ENCODE measurements at places on chromosomes 5 and 9. TPM values are rescaled to one million over a fixed set of nuclear protein-coding genes. Genes with fewer than 3 reads are reported as not detected.
A peak's percentile ranks its signal among the peaks of the same experiment; 100 is the strongest.

DNA sequence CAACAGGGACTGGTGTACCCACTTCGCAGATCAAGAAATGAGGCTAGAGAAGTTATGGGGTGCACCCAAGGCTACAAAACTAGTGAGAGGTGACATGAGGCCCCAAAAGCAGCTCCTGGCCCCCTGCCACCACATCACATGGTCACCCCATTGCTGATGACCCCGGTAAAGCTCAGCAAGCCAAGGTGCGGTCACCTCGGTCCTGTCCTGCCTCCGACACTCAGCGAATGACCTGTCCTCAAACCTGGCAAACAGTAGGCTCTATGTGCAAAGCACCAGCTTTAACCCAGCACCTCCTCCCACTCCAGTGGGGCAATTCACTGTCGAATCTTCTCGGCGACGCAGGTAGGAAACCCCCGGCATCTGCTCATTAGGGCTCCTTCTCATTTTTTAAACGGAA lies 307.4 kb downstream of the RAB3C start:
- no peaks in the 10 kb centered on the region for H3K27me3 ChIP-seq
- H3K27ac ChIP-seq, result peak overlapping the region; percentile 9
- H3K4me3 ChIP-seq, result no peak overlapping the region
- H3K4me1 ChIP-seq, result no peaks in the 10 kb centered on the region
- H3K36me3 ChIP-seq, result no peaks in the 10 kb centered on the region

Gene PDLIM7
- 81.6 TPM for total RNA-seq

Gene ZFR
- total RNA-seq, result 67.1 TPM

GRCh38 chr5:172768573-172769341 lies 2.2 kb downstream of the DUSP1 start:
- H3K27ac ChIP-seq, result peak overlapping the region; percentile 100
- H3K4me1 ChIP-seq, result peaks cover 36% of the 10 kb centered on the region
- no peak for DNase-seq
- H3K4me3 ChIP-seq, result peak overlapping the region; percentile 77

Gene PCDHB4
- 2.3 TPM for total RNA-seq

Gene NR5A1
- not detected for total RNA-seq

Gene PRRC2B
- 68.9 TPM for total RNA-seq

- no peaks in the 10 kb centered on the region for H3K36me3 ChIP-seq
- no peak overlapping the region for H3K27ac ChIP-seq
- no peaks in the 10 kb centered on the region for H3K4me1 ChIP-seq
Observed at GRCh38 chr5:6525422-6525821, 76.8 kb downstream of the UBE2QL1 start.

GRCh38 chr9:109020581-109021511 lies 7.5 kb upstream of the CTNNAL1 start:
- no peak overlapping the region for H3K4me3 ChIP-seq
- H3K27ac ChIP-seq, result no peak overlapping the region
- H3K36me3 ChIP-seq, result no peaks in the 10 kb centered on the region
- no peaks in the 10 kb centered on the region for H3K4me1 ChIP-seq
- H3K27me3 ChIP-seq, result peaks cover 3% of the 10 kb centered on the region
- DNase-seq, result no peak

DNA sequence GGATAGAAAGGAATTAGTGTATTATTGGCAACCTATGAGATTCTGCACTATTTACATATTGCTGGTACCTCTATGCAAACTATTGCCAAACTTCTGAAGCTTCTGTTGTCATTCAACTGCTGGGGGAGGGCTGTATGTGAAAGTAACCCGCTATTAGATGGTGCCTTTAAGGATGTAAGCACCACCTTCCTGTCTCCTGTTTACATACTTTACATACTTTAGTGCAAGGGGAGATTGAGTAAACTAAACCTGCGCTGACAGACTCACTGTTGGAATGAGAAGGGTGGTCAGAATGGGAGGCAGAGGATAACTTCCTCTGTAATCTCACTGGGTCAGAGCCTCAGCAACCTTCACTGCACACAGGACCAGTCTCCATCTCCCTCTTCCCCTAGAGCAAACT lies 123.8 kb downstream of the NR3C1 start:
- no peaks in the 10 kb centered on the region for H3K36me3 ChIP-seq
- no peaks in the 10 kb centered on the region for H3K27me3 ChIP-seq
- H3K4me3 ChIP-seq, result no peak overlapping the region

GRCh38 chr5:85452322-85453025 lies 1067.8 kb upstream of the EDIL3 start:
- H3K27me3 ChIP-seq, result no peaks in the 10 kb centered on the region
- no peak for DNase-seq
- no peak overlapping the region for H3K4me3 ChIP-seq
- no peaks in the 10 kb centered on the region for H3K4me1 ChIP-seq
- H3K27ac ChIP-seq, result no peak overlapping the region

DNA sequence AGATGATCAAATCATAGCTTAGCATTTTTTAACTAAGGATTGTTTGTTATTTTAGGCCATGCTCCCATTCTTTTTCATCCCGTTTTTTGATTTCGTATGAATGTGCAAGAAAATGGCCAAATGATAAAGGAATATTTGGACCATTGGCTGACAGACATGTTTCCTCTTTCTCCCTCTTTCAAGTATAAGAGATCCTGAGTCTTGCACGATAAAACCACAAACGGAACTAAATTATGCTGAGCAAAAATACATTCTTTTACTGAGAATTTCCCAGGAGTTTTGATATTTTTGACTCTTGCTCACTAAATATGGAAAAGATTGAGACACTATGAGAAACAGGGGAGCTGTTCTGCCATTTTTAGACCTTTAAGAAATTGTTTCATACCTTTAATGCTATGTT lies 90.4 kb upstream of the KLF9 start:
- H3K4me1 ChIP-seq, result peaks cover 14% of the 10 kb centered on the region
- H3K27ac ChIP-seq, result no peak overlapping the region
- H3K4me3 ChIP-seq, result no peak overlapping the region

DNA sequence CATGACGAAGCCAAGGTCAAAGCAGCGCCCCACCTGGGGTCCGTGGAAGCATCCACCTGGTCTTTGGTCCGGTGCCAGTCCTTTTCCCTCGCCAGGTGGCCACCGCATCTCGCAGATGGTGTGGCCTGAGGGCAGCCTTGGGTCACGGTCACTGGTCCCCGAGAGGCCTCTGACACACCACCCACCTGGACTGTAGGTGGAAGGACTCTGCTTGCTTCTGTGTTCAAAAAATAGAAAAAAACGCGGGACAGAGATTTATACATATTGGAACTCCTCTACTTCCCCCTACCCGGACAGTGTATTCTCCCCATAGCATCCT lies 466 bp upstream of the TTC39B start:
- peak overlapping the region; percentile 73 for H3K4me3 ChIP-seq
- peak overlapping the region; percentile 96 for H3K27ac ChIP-seq
- peaks cover 15% of the 10 kb centered on the region for H3K4me1 ChIP-seq
- H3K36me3 ChIP-seq, result no peaks in the 10 kb centered on the region

DNA sequence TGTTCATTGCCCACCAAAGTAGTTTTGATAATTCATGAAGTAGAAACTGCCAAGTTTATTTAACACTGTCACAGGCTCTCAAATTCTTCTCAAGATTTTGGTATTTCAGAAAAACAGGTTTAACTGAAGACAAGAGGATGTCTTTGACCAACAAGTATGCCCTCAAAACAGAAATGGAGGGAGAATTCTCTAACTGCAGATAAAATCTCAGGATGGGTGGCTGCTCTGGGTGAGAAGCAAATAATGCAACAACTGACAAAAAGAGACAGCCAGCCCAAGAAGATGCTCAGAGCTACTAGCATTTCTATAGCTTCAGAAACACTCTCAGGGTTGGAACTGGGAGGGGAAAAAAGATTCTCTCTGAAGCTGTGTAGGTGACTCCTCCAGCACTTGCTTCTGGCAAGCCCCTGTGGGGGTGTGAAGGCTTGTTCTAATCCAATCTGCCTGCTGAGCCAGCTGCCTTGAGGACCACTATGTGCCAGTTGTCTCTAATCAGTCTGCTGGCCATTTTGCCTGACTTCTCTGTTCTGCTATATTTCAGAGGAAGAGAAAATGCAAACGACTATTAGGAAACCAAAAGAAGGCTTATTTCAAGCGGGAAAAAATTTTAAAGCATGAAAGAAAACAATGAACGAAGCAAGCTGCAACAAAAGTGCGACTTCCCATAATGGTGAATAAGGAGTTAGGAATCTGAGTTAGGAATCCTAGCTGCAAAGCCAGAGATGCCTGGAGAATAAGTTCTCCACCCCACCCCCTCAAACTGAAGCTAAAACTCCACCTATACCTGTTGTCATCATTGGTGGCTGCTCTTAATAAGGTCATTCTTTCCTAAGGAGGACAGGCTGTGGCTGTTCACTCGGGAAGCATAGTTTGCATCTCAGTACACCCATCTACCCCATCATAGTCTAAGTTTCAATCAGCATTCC lies 147.5 kb downstream of the GNAQ start:
- no peaks in the 10 kb centered on the region for H3K27me3 ChIP-seq
- no peak for DNase-seq

GRCh38 chr9:546797-547223 lies 294.7 kb upstream of the DMRT1 start:
- H3K4me1 ChIP-seq, result peaks cover 22% of the 10 kb centered on the region
- H3K27me3 ChIP-seq, result no peaks in the 10 kb centered on the region
- H3K27ac ChIP-seq, result no peak overlapping the region
- H3K4me3 ChIP-seq, result no peak overlapping the region

GRCh38 chr5:143061161-143061945 lies 291.2 kb downstream of the ARHGAP26 start:
- H3K27me3 ChIP-seq, result no peaks in the 10 kb centered on the region
- no peak for DNase-seq
- H3K4me3 ChIP-seq, result no peak overlapping the region
- peaks cover 24% of the 10 kb centered on the region for H3K4me1 ChIP-seq

DNA sequence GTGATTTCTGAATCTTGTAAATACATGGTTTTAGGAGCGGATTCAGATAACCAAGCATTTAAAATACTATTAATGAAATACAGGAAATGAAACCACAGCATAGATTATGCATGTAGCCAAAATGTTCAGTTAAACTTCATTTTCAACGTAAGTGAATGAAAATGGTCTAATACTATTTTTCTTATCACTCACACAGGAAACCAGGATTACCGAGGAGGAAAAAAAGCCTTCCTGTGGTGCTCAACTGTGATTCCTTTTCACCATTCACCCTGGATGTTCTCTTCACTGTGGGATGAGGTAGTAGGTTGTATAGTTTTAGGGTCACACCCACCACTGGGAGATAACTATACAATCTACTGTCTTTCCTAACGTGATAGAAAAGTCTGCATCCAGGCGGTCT lies 83.4 kb upstream of the ZNF169 start:
- no peaks in the 10 kb centered on the region for H3K27me3 ChIP-seq
- no peak for DNase-seq
- no peak overlapping the region for H3K27ac ChIP-seq
- H3K4me3 ChIP-seq, result no peak overlapping the region

GRCh38 chr5:65261499-65261898 lies 220.2 kb downstream of the ADAMTS6 start:
- no peaks in the 10 kb centered on the region for H3K36me3 ChIP-seq
- H3K27me3 ChIP-seq, result no peaks in the 10 kb centered on the region
- no peak overlapping the region for H3K4me3 ChIP-seq
- DNase-seq, result no peak

Gene PPP1R26
- total RNA-seq, result 10.9 TPM

- no peak for DNase-seq
- no peak overlapping the region for H3K27ac ChIP-seq
- no peak overlapping the region for H3K4me3 ChIP-seq
- no peaks in the 10 kb centered on the region for H3K4me1 ChIP-seq
- peaks cover 14% of the 10 kb centered on the region for H3K27me3 ChIP-seq
- no peaks in the 10 kb centered on the region for H3K36me3 ChIP-seq
Observed at GRCh38 chr9:17813798-17814197, 234.9 kb downstream of the SH3GL2 start.

- peaks cover 24% of the 10 kb centered on the region for H3K4me1 ChIP-seq
- no peak overlapping the region for H3K4me3 ChIP-seq
- no peak overlapping the region for H3K27ac ChIP-seq
- no peaks in the 10 kb centered on the region for H3K36me3 ChIP-seq
- DNase-seq, result no peak
- no peaks in the 10 kb centered on the region for H3K27me3 ChIP-seq
Observed at GRCh38 chr9:129765764-129766317, 13.0 kb upstream of the PTGES start.

Gene RNF183
- total RNA-seq, result 2.1 TPM

Gene STRBP
- total RNA-seq, result 22.9 TPM

Gene CDH18
- total RNA-seq, result not detected

GRCh38 chr9:128369024-128369706 lies 2.0 kb upstream of the URM1 start:
- DNase-seq, result no peak
- no peaks in the 10 kb centered on the region for H3K27me3 ChIP-seq
- peak overlapping the region; percentile 91 for H3K27ac ChIP-seq
- no peaks in the 10 kb centered on the region for H3K36me3 ChIP-seq

Gene ACTBL2
- not detected for total RNA-seq

DNA sequence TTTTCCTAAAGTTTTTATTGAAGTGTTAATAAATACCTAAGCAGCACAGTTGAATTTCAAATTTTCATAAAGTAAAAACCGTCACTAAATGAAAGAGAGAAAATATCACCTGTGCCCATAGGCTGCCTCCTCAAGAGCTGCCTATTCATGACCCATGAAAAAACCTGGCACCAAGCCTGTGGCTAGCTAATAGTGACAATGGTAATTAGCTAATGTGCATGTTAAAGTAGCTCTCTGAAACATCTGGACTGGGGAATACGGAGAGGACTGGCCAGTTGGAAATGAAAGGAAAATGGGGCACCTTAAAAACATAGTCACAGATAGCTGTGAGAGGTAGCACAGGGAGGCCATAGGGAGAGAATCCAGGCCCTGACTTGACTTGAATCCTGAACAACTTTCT lies 5.4 kb upstream of the GNE start:
- H3K27me3 ChIP-seq, result no peaks in the 10 kb centered on the region
- no peaks in the 10 kb centered on the region for H3K36me3 ChIP-seq
- no peak overlapping the region for H3K27ac ChIP-seq
- DNase-seq, result no peak

DNA sequence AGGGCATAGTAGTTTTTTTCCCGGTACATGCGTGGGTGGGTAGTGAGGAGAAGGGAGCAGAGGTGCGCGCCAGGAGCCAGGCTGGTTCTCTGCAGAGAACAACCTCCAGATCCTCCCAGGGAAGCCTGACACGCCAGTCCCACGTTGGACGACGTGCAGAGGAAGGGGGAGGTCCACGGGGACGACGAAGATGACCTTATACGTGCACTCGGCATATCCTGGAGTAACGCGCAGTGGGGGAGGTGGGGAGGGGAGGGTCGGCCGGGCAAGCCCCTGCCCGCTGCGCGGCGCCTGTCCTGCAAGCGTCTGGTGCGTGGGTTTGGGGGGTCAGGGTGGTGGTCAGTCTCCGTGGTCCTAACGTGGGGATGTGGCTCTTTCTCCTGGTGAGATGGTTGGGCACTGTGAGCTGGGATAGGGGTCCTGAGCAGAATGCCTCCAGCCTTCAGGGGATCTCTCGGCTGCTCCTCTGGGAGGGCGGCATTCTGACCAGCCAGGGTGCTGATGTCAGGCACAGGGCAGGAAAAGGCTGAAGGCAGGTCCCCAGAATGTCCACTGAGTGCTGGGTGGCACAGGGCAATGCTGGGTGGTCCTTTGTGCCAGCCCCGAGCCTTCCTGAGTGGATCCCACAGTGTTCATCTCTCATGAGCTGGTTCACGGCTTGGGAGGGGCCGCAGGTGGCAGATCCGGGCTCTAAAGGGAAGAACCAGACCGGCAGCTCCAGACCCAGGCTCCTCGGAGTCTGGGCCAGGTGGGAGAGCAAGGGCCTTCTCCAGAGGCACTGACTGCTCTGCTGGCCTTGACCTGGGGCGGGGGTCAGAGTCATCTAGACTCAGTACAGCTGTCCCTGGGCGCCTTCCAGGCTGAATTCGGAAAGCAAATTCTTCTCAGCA lies 10.5 kb upstream of the SCGB3A1 start:
- no peak overlapping the region for H3K27ac ChIP-seq
- no peaks in the 10 kb centered on the region for H3K36me3 ChIP-seq
- no peaks in the 10 kb centered on the region for H3K4me1 ChIP-seq
- no peak for DNase-seq

GRCh38 chr5:78905084-78905938 lies 79.8 kb downstream of the ARSB start:
- H3K27me3 ChIP-seq, result no peaks in the 10 kb centered on the region
- H3K36me3 ChIP-seq, result no peaks in the 10 kb centered on the region
- H3K4me1 ChIP-seq, result peaks cover 26% of the 10 kb centered on the region
- no peak overlapping the region for H3K27ac ChIP-seq
